Mesothelial cell of epicardium (in vitro differentiated cells): ENCODE measurements at places on chromosomes 11 and 22. TPM values are rescaled to one million over a fixed set of nuclear protein-coding genes. Genes with fewer than 3 reads are reported as not detected.

- no peaks in the 10 kb centered on the region for H3K4me1 ChIP-seq
- no peak overlapping the region for H3K27ac ChIP-seq
- H3K4me3 ChIP-seq = no peak overlapping the region
- no peaks in the 10 kb centered on the region for H3K36me3 ChIP-seq
Measured at GRCh38 chr22:50656122-50657070, 16.2 kb upstream of the SHANK3 start.

Gene NXPE1
- not detected in 3 replicates for total RNA-seq

DNA sequence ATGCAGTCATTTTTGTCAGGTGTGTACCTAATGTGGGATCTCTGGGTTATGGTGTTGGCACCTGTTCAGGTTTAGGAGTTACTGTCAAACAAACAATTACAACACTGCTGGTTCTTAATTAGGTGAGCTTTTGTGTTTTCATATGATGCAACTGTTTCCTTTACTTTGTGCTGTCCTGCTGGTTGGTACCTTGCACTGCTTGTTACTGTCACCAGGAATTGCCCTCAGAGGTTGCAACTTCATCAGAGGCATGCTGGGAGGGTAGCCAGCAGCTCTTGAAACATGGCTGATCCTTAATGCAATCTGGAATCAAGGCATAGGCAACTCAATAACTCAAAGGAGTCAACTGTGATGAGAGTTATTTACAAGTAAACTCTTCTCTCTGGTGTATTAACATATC is 400.3 kb downstream of the MIAT start:
- no peaks in the 10 kb centered on the region for H3K36me3 ChIP-seq
- no peaks in the 10 kb centered on the region for H3K4me1 ChIP-seq
- no peak for DNase-seq
- peaks cover 43% of the 10 kb centered on the region for H3K27me3 ChIP-seq

GRCh38 chr11:112161012-112161411 is 2.9 kb downstream of the IL18 start:
- H3K36me3 ChIP-seq = no peaks in the 10 kb centered on the region
- H3K4me3 ChIP-seq = no peak overlapping the region
- DNase-seq = no peak
- no peak overlapping the region for H3K27ac ChIP-seq

- DNase-seq = no peak
- peak overlapping the region; percentile 77 for H3K27ac ChIP-seq
- H3K4me3 ChIP-seq = no peak overlapping the region
- H3K4me1 ChIP-seq = peaks cover 49% of the 10 kb centered on the region
Measured at GRCh38 chr22:27749597-27750225, 51.8 kb downstream of the MN1 start.

Gene BATF2
- 1.5 to 1.9 TPM (median 1.7 TPM) in 3 replicates for total RNA-seq

GRCh38 chr11:122365610-122366360 is 249.8 kb upstream of the BLID start:
- H3K4me1 ChIP-seq = peaks cover 36% of the 10 kb centered on the region
- peak overlapping the region; percentile 69 for H3K27ac ChIP-seq
- no peaks in the 10 kb centered on the region for H3K27me3 ChIP-seq
- H3K4me3 ChIP-seq = peak overlapping the region; percentile 63
- DNase-seq = no peak

- no peaks in the 10 kb centered on the region for H3K36me3 ChIP-seq
- H3K4me1 ChIP-seq = peaks cover 67% of the 10 kb centered on the region
- no peaks in the 10 kb centered on the region for H3K27me3 ChIP-seq
- H3K27ac ChIP-seq = no peak overlapping the region
- no peak for DNase-seq
Measured at GRCh38 chr11:119374632-119375336, 6.7 kb downstream of the USP2 start.

- H3K36me3 ChIP-seq = peaks cover 21% of the 10 kb centered on the region
- H3K4me1 ChIP-seq = peaks cover 19% of the 10 kb centered on the region
- peak overlapping the region; percentile 69 for H3K4me3 ChIP-seq
- H3K27ac ChIP-seq = peak overlapping the region; percentile 72
- H3K27me3 ChIP-seq = no peaks in the 10 kb centered on the region
- peak; percentile 22 for DNase-seq
Measured at GRCh38 chr11:67302571-67303131, 679 bp upstream of the SSH3 start.

GRCh38 chr22:33114565-33114964 is 56.4 kb upstream of the SYN3 start:
- no peak for DNase-seq
- H3K36me3 ChIP-seq = no peaks in the 10 kb centered on the region
- no peak overlapping the region for H3K4me3 ChIP-seq

GRCh38 chr11:118081241-118081958 is 4.5 kb downstream of the TMPRSS4 start:
- H3K27me3 ChIP-seq = peaks cover 4% of the 10 kb centered on the region
- no peak for DNase-seq
- H3K27ac ChIP-seq = no peak overlapping the region

GRCh38 chr11:64298966-64299846 is 952 bp upstream of the CATSPERZ start:
- peak overlapping the region; percentile 46 for H3K4me3 ChIP-seq
- peak; percentile 45 for DNase-seq
- peaks cover 81% of the 10 kb centered on the region for H3K27me3 ChIP-seq
- no peaks in the 10 kb centered on the region for H3K36me3 ChIP-seq
- H3K4me1 ChIP-seq = peaks cover 12% of the 10 kb centered on the region

DNA sequence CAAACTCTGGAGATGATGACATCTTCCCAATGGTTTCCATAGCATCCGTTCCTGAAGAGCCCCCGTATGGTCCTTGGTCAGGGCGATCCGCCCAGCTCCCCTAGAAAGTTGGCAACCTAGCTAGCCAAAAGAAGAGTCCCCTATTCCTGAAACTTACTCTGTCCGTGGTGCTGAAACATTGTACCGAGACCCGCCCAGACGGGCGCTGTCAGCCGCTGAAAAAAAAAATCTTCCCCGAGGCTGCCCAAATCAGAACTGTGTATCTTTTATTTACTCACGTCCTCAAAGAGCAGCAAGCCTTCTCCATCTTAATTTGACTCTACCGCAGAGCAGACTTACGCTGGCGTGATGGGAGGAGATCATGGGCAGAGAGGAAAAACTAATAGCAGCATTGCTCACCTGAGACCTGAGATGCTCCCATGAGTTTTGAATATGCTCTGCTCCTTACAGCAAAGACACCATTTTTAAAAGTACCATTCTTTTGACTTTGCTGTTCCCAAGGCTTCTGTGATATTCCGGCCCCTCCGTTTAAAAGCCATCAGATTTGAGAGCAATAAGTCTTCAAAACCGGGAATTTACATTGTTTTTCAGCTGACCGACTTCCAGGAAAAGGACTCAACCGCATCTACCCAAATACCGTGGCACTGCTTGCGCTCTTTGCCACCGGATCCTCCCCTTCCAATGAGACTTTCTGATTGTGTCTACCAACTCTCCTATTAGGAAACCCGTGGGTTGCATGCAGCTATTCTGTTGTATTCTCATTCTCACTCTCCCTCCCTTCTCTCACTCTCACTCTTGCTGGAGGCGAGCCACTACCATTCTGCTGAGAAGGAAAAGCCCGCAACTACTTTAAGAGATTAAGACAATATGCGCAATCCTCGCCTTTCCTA is at the start of gene SLC17A6:
Gene SLC17A6, plus strand, starts transcription at position 786 of the 890 bp plus-strand sequence. CDS start 153 bp downstream, outside the sequence.
- H3K27ac ChIP-seq = no peak within 1 kb of the TSS
- DNase-seq = no peak
- no peaks in the 10 kb centered on the region for H3K4me1 ChIP-seq
- no peaks in the 10 kb centered on the region for H3K36me3 ChIP-seq
- H3K4me3 ChIP-seq = no peak within 1 kb of the TSS
- peaks cover 66% of the 10 kb centered on the region for H3K27me3 ChIP-seq

Gene OR51T1
- not detected in 3 replicates for total RNA-seq

DNA sequence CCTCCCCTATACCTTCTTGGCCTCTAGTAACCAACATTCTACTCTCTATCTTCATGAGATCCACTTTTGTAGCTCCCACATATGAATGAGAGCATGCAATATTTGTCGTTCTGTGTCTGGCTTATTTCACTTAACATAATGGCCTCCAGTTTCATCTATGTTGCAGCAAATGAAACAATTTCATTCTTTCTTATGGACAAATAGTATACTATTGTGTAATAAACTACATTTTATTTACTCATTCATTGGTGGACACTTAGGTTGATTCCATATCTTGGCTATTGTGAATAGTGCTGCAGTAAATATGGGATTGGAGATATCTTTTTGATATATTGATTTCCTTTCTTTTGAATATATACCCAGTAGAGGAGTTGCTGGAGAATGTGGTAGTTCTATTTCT is 151.1 kb downstream of the JRKL start:
- no peaks in the 10 kb centered on the region for H3K27me3 ChIP-seq
- no peak overlapping the region for H3K4me3 ChIP-seq
- peaks cover 2% of the 10 kb centered on the region for H3K36me3 ChIP-seq
- H3K27ac ChIP-seq = no peak overlapping the region
- peaks cover 18% of the 10 kb centered on the region for H3K4me1 ChIP-seq

DNA sequence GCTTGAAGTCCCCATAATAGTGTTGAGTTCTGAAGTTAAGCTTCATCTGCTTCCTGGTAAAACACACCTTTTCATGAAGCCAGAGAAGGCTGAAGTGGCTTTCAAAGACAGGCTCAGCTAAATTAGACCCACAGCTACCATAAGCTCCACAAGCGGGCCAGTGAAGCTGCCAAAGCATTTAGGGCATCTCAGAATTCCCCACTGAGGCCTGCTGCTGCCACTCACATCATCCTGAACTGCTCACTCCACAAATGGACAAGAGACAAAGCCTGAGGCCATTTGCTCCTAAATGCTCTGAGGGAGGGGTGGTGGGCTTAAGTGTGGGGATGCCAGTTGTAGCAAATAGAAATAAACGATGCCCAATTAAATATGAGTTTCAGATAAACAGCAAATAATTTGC is 14.6 kb downstream of the CCDC83 start:
- H3K36me3 ChIP-seq = no peaks in the 10 kb centered on the region
- DNase-seq = no peak
- no peak overlapping the region for H3K4me3 ChIP-seq
- H3K27ac ChIP-seq = no peak overlapping the region

DNA sequence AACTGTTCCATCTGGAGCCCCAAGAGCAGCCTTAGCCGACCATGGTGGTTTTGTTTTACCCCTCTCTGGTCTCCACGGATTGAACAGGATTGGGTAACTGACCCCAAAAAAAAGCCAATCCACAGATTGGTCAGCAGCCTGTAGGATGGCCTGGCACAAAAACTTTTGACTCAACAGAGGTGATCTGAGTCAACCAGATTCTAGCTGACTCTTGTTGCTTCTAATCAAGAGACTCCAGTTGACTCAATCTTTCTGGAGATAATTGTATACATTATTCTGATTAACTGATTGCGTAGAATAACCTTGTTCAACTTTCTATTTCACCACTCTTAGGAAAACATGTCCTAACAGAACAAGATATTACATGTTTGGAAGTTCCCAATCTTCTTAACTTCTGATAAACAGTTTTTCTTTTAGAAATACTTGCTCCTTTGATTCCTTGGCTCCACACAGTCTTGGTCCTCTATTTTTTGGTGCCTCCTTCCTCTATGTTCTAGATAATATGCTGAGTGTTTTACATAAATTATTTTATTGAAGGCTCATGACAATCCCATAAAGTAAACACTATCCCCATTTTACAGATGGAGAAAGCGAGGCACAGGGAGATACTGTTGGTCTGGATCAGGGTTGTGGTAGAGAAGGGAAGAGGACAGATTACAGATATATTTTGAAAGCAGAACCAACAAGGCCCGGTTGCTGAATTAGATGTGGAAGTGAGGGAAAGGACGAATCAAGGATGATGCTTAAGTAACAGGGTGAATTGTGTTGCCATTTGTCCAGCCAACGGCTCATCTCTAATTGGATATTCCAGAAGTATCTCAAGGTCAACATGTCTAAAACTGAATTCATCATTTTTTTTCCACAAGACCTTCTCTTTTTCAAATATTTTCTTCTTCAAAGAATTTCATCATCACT is 11.5 kb upstream of the ZC3H12C start:
- H3K27me3 ChIP-seq = no peaks in the 10 kb centered on the region
- DNase-seq = no peak
- peaks cover 30% of the 10 kb centered on the region for H3K4me1 ChIP-seq

DNA sequence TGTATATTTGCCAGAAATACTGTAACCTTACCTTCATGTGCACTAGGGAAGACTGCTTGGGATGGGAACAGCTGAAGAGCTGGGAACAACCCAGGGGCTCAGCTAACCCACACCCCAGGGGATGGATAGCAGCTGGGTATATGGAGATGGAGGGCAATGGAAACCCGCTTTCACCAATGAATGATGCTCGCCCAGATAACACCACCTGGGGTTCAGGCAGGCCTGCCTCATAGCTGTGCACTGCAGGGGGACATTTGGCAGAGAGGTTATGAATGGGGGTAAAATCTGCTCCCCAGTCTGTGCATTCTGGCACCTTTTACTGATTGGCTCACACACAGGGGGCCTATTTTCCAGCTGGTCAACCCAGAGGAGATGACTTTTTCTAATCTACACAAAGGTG is 170.7 kb downstream of the CHST1 start:
- H3K27me3 ChIP-seq = peaks cover 65% of the 10 kb centered on the region
- H3K36me3 ChIP-seq = no peaks in the 10 kb centered on the region
- H3K4me1 ChIP-seq = no peaks in the 10 kb centered on the region
- H3K27ac ChIP-seq = no peak overlapping the region
- H3K4me3 ChIP-seq = no peak overlapping the region

DNA sequence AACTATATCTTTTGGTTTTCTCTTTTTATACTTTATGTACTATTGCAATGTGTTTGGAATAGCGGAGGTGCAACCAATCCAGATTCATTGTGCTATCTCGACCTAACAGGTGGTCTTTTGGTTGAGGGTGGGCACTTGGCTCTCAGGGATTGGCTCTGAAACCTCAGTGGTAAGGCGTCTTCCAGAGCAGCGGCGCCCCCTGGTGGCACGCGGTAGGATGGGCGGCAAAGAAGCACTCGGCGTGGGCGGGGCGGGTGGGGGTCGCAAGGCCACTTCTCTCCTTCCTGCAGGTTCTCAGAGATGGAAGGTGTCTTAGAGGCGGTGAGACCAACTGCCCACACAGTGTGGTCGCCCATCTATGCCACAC is 19.2 kb upstream of the PLET1 start:
- H3K4me1 ChIP-seq = peaks cover 34% of the 10 kb centered on the region
- peak overlapping the region; percentile 72 for H3K4me3 ChIP-seq
- peak; percentile 81 for DNase-seq
- H3K27ac ChIP-seq = no peak overlapping the region
- no peaks in the 10 kb centered on the region for H3K27me3 ChIP-seq
- H3K36me3 ChIP-seq = no peaks in the 10 kb centered on the region

- DNase-seq = no peak
- no peaks in the 10 kb centered on the region for H3K36me3 ChIP-seq
- H3K27me3 ChIP-seq = no peaks in the 10 kb centered on the region
- peak overlapping the region; percentile 86 for H3K27ac ChIP-seq
- no peak overlapping the region for H3K4me3 ChIP-seq
- peaks cover 23% of the 10 kb centered on the region for H3K4me1 ChIP-seq
Measured at GRCh38 chr11:48036011-48036410, 55.7 kb downstream of the PTPRJ start.

- DNase-seq = no peak
- H3K27ac ChIP-seq = peak overlapping the region; percentile 79
- H3K4me1 ChIP-seq = peaks cover 22% of the 10 kb centered on the region
- no peak overlapping the region for H3K4me3 ChIP-seq
- H3K36me3 ChIP-seq = peaks cover 15% of the 10 kb centered on the region
Measured at GRCh38 chr11:9396310-9396709, 11.9 kb downstream of the IPO7 start.
